ENCODE measurements at places on chromosomes 5 and 9. TPM values are rescaled to one million over a fixed set of nuclear protein-coding genes. Genes with fewer than 3 reads are reported as not detected.

DNA sequence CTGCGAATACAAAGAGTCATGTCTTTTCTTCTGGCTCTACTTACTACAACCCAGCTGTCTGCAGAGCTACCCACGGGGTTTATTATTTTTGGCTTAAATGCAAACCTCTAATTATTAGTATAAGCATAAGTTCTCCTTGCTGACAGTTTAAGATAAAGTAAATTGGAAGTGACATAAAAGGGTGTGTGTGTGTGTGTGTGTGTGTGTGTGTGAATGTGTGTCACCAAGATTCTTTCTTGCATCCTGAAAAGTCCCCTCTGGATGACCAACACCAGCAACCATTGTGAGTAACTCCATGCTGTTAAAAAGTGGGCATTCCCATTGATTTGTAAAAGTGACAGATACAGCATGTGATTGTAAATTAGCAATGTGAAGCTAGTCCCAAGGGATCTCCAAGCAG is 803.8 kb upstream of the ZNF608 start:
- no peaks in the 10 kb centered on the region for H3K4me1 ChIP-seq
- no peak for DNase-seq
- H3K4me3 ChIP-seq: no peak overlapping the region
- no peaks in the 10 kb centered on the region for H3K36me3 ChIP-seq
- no peaks in the 10 kb centered on the region for H3K27me3 ChIP-seq

DNA sequence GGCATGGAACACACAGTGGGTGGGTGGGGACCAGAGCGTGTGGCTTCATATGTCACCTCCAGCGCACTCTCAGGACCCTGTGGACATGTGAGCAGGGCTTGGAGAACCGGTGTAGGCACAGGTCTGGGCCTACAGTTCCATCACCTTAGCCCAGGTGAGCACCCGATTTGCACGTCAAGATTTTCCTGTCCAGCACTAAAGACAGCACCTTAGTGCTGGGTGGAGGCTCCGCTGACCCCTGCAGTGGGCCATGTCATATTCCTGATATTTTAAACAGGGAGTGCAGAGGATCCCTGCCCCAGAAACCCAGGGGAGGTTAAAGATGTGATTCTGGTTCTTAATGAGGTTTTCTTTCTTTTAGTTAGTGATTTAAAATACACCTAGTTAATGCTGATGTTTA is 356.0 kb upstream of the IRX4 start:
- H3K4me1 ChIP-seq: no peaks in the 10 kb centered on the region
- peaks cover 3% of the 10 kb centered on the region for H3K27me3 ChIP-seq
- no peak overlapping the region for H3K27ac ChIP-seq
- H3K36me3 ChIP-seq: no peaks in the 10 kb centered on the region
- no peak for DNase-seq

GRCh38 chr5:31156631-31157160 is 36.8 kb upstream of the CDH6 start:
- no peak overlapping the region for H3K4me3 ChIP-seq
- no peak overlapping the region for H3K27ac ChIP-seq
- H3K27me3 ChIP-seq: no peaks in the 10 kb centered on the region
- no peak for DNase-seq
- no peaks in the 10 kb centered on the region for H3K4me1 ChIP-seq
- H3K36me3 ChIP-seq: no peaks in the 10 kb centered on the region

DNA sequence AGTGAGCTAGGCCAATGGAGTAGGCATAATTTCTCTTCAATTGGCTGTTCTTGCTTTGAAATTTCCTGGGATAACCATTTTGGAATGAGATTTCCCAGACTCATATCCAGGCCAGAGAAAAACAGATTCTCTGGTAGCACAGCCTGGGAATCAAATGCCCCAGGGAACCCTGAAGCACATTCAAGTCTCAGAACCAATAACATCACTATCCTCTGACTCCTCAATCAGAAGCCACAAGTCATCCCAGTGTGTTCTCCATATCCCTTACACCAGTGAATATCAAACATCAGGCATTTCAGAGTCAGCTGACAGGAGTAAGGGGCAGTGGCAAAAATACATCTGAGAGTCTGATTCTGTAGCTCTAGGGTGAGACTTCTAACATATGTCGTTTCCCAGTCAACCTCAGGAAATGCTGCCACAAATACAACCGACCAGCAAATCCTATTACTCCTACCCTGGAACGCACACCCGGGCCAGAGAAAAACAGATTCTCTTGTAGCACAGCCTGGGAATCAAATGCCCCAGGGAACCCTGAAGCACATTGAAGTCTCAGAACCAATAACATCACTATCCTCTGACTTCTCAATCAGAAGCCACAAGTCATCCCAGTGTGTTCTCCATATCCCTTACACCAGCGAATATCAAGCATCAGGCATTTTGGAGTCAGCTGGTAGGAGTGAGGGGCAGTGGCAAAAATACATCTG is 537.7 kb upstream of the NMUR2 start:
- no peaks in the 10 kb centered on the region for H3K27me3 ChIP-seq
- H3K27ac ChIP-seq: no peak overlapping the region
- no peaks in the 10 kb centered on the region for H3K36me3 ChIP-seq
- DNase-seq: no peak

CCL27 gene
- total RNA-seq: 0.43 TPM

DND1 gene
- 2.9 TPM for total RNA-seq

IFNK gene
- not detected for total RNA-seq

PLCXD3 gene
- total RNA-seq: not detected

CORO2A gene
- total RNA-seq: 12.2 TPM

Measured in activated CD8-positive, alpha-beta T cell treated with anti-CD3 and anti-CD28 coated beads for 36 hours (primary cell).